ENCODE measurements at places on chromosomes 5 and 9.
A peak's percentile ranks its signal among the peaks of the same experiment; 100 is the strongest.

GRCh38 chr9:93650448-93650847 lies 74.1 kb downstream of the PHF2 start:
- DNase-seq: no peak

DNA sequence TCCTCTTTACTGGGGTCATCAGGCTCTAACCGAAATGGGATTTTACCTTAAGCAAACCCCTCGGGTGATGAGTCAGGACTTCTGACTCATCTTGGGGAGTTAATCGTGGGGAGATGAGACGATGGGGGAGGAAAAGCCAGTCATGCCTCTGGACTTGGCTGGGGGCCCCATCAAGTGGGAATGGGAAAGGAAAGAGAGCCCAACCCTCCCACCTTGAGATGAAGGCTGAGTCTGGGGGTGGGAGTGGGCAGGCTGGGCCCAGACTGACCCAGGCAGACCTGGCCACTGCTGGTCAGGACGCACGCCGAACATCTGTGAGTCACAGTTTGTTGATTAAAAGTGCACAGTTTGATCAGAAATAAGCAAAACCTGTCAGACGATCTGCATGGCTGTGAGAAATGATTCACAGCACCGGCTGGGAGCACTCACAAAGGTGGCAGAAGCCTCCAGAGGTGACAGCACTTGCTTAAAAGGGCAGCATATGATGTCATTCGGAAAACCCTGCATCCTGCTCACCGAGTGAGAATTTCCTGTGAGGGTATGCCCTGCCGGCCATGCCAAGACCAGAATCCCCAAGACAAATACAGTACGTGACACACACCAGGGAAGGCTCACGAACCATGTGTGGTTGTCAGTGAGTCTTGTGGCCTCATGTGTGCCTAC lies 50.0 kb upstream of the SLC25A51 start:
- DNase-seq: peak; percentile 5

DNA sequence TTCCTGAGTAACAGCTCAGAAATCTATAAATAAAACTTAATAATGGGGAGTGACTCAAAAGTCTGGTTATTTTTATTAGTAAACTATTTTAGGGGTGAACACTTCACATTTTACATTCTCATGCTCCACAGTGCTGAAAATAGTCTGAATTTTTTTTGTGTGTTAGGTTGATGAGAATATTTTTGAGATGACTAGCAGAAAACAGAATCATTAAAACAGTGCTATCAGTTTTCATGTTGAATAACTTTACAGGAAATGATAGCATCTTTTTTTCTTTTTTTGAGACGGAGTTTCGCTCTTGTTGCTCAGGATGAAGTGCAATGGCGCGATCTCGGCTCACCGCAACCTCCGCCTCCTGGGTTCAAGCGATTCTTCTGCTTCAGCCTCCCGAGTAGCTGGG lies 60.3 kb downstream of the TMC1 start:
- DNase-seq: no peak

DNA sequence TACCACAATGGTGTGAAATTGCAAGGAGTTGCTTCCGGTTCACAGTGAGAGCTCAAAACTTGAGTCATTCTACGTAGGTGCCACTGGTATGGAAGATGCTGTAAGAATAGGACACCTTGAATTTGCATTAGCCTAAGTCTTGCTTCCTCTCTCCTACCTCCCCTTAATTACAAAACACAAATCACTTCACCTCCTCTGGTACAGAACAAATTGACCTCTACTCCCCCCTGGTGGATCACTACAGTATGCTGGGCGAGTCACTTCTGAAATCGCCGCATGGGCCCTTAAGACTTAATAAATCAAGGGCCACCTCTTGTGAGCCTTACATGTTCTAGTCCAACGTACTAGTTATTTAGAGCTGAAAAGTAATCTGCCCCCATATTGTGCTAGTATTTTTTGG lies 145.3 kb upstream of the SMARCA2 start:
- no peak for DNase-seq

- no peak for DNase-seq
These were observed 513.9 kb downstream of the ZNF608 start for GRCh38 chr5:124232515-124232914.

- no peak for DNase-seq
These were observed 110.0 kb upstream of the DMAC1 start for GRCh38 chr9:7909537-7909936.

GRCh38 chr5:125451622-125452021 lies 705.2 kb upstream of the ZNF608 start:
- DNase-seq: no peak

- DNase-seq: peak; percentile 66
These were observed 14.0 kb upstream of the TCF7 start for GRCh38 chr5:134100283-134101091.

GRCh38 chr5:16809395-16810207 lies 126.5 kb downstream of the MYO10 start:
- DNase-seq: no peak

DNA sequence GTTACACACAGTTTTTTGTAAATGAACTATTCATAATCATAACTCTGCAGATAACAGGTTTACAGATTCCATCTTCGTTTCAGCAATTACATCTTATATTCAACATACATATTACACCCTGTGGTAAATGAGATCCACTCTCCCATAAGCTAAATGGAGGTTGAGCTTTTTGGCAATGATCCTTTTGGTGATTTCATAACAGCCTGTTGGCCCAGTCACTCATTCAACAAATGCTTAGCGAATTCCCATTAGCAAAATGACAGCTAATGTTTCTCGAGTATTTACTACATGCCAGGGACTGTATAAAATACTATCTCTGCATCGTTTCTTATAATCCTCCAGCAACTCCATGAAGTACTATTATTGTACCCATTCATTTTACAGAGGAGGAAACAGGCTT lies 25.4 kb upstream of the AGXT2 start:
- no peak for DNase-seq

- DNase-seq: no peak
These were observed 166.7 kb downstream of the ICE1 start for GRCh38 chr5:5588887-5589826.

- DNase-seq: no peak
These were observed 50.8 kb downstream of the SEMA5A start for GRCh38 chr5:9495121-9495520.

DNA sequence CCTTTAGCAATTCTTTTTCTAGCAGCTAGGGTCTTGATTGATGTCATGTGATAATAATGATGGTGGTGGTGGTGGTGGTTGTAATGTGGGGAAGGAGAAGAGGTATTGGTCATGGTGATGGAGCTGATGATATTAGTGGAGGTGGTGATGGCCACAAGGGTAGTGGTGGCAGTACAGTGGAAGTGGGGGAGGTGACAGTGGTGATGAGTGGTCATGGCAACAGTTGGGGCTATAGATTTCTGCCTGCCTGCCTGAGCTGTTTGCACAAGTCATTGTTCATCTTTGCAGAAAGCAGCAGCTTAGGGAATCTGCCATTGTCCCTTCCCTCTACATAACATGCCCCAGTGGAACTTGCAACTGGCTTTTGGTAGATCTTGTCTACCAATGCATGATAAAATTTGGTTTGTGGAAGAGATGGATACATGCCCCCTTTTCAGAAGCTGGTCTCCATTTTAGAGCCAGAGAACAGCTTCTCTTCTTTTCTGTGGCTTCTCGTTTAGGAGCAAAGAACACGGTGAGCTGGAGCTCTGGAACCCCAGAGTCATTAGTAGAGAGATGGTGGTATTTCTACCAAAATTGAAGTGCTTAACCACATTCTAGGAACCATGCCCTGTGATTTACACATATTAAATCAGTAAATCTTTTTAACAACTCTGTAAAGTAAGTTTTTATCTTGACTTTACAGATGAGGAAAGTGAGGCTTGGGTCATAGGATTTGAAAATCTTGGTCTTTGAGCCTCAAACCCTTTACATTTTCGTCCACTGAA lies 100.3 kb downstream of the AOPEP start:
- DNase-seq: no peak

GRCh38 chr5:92364986-92365550 lies 982.0 kb upstream of the ARRDC3 start:
- no peak for DNase-seq

DNA sequence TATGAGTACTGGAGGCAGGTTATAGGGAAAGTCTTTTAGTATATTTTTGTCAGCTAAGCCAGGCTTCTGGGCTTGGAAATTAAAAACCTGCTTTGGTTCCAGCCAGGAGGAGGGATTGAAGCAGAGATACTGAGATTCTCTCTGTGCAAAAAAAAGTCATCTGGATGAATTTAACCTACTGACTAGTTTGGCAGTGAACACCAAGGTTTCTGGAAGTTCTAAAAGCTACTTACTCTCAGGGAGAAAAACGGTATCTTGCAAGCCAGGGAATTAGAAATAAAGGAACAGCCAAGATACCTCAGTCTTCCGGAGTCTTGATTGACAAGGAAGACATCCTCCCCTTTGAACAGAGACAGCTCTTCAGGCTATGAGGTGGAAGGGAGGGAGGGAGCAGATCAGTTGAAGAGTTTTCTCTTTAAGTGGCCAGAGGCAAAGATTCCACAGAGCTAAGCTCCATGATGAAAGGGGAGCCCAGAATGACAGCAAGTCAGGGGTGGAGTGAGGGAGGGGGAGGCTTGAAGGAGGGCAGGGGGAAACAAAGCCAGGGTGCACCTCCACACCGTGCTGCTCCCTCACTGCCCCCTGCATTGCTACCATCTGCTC lies 8.3 kb upstream of the ZBTB34 start:
- DNase-seq: no peak

DNA sequence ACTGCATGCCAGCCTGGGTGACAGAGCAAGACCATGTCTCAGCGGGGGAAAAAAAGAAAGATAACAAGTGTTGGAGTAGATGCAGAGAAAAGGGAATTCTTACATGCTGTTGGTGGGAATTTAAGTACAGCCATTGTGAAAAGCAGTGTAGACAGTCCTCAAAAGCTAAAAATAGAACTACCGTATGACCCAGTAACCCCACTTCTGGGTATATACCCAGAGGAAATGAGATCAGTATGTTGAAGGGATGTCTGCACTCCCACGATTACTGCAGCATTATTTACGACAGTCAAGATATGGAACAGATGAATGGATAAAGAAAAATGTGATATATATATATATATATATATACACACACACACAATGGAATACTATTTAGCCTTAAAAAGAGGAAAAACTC lies 225.3 kb upstream of the SLC24A2 start:
- DNase-seq: no peak

DNA sequence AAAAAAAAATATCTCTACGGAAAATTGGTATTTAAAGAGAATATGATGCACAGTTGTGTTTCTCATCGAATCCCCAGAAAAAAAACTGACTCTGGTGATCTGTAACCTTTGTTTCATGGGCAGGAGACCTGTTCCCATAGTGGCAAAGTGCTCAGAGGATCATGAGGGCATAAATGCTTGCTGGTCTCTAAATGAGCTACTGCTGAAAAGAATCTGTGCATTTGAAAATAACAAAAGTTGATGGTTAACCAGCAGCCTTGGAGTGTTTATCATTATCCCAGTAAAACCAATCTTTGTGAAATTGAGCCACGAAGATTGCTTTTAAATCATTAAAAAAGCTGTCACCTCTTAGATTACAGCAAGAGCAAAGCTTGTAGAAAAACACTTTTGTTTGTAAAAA lies 775.4 kb downstream of the MTRR start:
- no peak for DNase-seq

GRCh38 chr9:76654575-76654974 lies 109.7 kb upstream of the PCA3 start:
- no peak for DNase-seq

- no peak for DNase-seq
These were observed 159.5 kb downstream of the GNA14 start for GRCh38 chr9:77488439-77489126.

DNA sequence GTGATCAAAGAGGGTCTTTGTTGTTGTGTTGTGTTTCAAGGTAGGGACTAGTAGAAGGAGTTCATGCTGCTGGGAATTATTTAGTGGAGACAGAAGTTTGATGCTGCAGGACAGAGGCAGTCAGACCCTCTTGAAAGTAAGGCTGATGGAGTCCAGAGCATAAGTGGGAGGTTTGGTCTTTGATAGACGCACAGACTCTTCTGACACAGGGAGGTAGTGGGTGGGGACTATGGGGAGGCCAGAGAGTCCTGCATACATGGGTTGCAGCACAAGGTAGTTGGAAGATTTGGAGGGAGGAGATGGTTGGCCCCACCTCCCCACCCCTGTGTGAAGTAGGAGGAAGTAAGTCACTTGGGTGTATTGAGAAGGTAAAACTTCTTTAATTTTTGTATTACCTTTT lies 2.4 kb upstream of the CCDC112 start:
- no peak for DNase-seq

- no peak for DNase-seq
These were observed 173.4 kb downstream of the GOLPH3 start for GRCh38 chr5:32000731-32001130.

DNA sequence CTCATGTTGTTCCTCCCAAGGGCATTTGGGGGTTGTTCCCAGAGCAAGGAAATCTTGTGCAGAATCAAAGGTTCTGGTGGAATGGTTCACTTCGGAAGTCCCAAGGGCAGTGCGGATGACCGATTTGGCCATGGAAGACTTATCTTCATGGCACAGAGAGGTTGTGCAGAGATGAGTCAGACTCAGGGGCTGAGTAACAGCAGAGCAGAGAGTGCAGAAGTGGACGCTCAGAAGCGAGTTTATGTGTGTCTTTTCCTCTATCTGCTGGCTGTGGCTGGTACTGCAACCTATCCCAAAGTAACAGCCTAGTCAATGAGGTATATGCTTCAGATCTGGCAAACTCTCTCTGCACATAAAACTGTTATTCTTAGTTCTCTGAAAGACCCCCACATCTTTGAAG lies 118.1 kb downstream of the DPYSL3 start:
- DNase-seq: no peak

DNA sequence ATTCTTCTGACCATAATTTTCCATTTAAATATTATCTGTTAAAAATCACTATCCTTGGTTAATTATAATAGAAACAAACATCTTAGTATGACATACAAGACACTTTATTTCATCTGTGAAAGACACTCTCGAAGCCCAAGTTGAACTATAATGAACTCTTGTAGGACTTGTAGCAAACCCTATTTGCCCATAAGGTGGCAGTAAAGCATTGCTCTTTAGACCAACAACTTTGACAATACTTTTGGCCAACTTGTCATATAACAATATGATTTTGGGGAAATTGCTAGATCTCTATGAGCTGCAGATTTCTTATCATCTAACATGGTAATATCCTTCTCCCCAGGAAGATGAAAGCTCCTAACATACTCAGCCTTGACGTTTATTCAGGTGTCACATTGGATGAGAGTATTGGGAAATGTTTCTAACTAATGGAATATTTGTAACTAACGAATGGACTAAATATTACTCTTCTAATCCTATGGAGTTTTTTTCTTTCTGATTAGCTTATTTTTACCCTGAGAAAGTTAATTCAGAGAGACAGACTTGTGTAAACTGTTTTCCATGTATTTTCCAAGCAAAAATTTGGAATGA lies 11.0 kb downstream of the SPINK14 start:
- no peak for DNase-seq

DNA sequence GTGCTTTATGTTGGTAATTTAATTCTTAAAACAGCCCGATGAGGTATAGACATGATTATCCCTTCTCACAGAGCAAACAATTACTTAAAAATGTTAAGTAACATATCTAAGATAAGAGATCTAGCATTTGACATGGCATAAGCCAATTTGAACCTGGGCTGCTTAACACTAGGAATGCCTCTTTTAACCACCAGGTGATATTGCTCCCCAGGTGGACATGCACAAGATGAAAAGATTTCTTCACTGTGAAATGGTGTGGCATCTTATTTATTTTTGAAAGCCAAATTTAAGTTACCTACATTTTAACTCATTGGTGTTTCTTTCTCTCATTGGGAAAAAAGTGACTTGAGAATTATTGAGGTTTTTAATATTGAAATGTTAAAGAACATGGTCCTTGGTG lies 15.8 kb upstream of the LRRC70 start:
- DNase-seq: no peak

Measured in activated CD4-positive, alpha-beta T cell treated with anti-CD3 and anti-CD28 coated beads, Interleukin-2, amount 50 U/mL, for 24 hours (primary cell).